ENCODE measurements at places on chromosomes 12 and 14.

- no peak for DNase-seq
Measured at GRCh38 chr14:86961106-86961716, 1031.8 kb downstream of the GALC start.

GRCh38 chr12:93766796-93767523, 89.8 kb downstream of the CRADD start:
- no peak for DNase-seq

DNA sequence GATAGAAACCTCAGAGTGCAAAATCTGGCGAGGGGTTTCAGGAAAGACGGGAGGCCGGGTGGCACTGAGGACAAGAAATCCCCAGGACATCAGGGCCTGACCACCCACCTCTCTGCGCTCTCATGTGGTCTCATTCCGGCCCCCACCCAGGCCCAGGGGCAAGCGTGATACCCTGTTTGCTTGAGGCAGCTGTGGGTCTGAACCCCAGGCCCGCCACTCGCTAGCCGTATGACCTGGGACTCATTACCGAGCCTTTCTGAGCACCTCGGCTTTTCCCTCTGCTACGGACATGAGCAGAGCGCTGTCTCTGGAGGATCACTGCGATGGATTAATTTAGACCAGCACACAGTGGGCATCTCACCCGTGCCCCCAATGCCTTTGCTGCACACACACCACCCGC, 25.5 kb upstream of the BCDIN3D start:
- DNase-seq = no peak

DNA sequence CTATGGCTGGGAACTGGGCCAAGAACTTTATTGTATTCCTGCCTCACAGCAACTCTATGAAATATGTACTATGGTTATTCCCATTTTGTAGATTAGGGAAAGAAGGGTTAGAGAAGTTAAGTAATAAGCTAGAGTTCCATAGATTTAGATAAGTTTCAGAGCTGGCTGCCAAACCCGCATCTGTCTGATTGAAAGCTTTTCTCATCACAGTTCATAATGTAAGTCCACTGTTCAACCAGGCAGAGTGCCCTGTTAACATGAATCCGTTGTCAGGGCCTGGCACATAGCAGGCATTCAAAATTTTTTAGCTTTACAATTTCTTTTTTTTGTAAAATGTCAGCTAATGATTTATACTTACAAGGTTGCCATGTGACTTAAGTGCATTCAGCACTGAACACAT, 467.3 kb downstream of the NRXN3 start:
- DNase-seq = no peak

- DNase-seq = no peak
Measured at GRCh38 chr14:99009871-99010270, 262.1 kb downstream of the BCL11B start.

DNA sequence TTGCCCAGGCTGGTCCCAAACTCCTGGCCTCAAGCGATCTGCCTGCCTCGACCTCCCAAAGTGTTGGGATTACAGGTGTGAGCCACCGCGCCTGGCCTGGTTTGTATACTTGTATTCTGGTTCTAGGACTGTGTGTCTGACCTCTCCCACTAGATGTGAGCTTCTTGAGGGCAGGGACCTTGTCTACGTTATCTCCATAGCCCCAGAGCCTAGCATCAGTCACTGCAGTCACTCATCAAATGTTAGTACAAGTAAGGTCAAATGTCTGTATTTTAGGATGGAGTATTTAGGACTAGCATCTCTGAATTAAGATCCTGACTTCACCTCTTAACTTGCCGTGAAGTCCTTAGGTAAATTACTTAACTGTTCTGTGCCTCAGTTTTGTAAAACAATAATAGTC, 2.9 kb downstream of the RILPL2 start:
- no peak for DNase-seq

GRCh38 chr14:56659378-56659777, 79.8 kb downstream of the TMEM260 start:
- no peak for DNase-seq

DNA sequence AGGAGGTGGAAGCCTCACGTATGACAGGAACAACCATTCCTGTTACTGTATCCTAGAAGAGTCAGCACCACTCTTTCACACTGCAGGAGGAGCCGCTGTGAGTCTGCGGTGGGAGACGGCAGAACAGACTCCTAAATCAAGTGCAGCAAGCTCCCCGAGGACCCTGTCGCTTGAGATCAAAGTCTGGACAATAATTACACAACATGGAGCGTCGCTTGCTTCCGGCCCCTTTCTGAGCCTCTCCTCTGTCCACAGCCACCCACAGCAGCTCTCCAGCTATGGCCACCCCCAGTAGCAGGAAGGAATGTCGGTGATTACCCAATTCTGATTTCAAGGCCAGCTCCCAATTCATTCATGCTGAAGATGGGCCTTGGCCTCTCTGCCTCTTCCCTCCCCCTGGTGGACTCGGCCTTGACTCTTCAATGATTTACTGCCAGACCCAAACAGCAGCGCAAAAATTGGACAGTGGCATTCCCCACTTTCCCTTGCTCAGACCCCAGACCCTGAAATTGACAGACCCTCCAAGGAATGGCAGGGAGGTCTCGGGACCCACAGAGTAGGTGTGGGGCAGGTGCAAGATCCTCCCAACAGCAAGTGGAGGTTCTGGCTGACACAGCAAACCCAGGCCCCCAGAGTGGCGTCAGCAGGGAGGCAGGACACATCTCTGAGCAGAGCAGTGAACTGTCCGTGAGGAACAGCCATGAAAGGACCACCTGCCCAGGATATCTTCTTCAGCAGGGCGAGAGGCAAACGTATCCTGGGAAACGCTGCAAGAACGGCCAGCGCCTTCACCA, 272.7 kb upstream of the DIO3 start:
- DNase-seq = no peak
